ENCODE measurements at places on chromosomes 16 and 17.

GRCh38 chr16:17515421-17516210, 44.9 kb upstream of the XYLT1 start:
- no peak for DNase-seq

- no peak for DNase-seq
Observed at GRCh38 chr16:48971571-48972077, 310.0 kb downstream of the CBLN1 start.

- DNase-seq, result peak; percentile 46
Observed at GRCh38 chr17:78484271-78485246, 92.6 kb downstream of the DNAH17 start.

GRCh38 chr17:75207760-75208159, 2.3 kb downstream of the NUP85 start:
- no peak for DNase-seq

GRCh38 chr16:8614435-8615029, 7.0 kb upstream of the METTL22 start:
- no peak for DNase-seq

DNA sequence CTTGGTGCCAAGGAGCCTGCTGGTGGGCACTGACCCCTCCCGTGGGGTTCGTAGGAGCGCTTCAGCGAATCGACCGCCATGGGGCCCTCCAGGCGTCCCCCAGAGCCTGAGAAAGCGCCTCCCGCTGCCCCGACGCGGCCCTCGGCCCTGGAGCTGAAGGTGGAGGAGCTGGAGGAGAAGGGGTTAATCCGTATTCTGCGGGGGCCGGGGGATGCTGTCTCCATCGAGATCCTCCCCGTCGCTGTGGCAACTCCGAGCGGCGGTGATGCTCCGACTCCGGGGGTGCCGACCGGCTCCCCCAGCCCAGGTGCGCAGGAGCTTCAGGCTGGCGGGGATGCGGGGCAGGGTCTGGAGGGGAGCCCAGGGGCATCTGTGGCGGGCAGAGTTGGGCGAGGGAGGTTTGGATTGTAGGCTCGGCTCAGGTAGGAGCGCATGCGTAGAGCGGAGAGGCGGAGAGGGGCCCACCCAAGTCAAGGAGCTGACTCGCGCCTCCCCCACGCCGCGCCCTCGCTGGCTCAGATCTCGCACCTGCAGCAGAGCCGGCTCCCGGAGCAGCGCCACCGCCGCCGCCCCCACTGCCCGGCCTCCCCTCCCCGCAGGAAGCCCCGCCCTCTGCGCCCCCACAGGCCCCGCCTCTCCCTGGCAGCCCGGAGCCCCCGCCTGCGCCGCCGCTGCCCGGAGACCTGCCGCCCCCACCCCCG, 19.8 kb downstream of the FMNL1 start:
- no peak for DNase-seq

DNA sequence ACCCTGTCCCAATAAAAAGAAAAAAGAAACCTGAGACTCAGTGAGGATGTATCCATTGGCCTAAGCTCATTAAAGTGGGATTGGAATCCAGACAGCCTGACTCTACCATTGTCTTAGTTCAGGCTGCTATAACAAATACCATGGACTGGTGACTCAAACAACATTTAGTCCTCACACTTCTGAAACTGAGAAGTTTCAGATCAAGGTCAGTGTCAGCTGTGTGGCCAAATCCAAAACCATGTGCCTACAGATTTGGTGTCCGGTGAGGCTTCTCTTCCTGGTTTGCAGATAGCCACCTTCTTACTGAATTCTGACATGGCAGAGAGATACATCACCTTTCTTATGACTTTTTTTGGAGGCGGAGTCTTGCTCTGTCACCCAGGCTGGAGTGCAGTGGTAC, 53.3 kb upstream of the KDM8 start:
- DNase-seq, result no peak

DNA sequence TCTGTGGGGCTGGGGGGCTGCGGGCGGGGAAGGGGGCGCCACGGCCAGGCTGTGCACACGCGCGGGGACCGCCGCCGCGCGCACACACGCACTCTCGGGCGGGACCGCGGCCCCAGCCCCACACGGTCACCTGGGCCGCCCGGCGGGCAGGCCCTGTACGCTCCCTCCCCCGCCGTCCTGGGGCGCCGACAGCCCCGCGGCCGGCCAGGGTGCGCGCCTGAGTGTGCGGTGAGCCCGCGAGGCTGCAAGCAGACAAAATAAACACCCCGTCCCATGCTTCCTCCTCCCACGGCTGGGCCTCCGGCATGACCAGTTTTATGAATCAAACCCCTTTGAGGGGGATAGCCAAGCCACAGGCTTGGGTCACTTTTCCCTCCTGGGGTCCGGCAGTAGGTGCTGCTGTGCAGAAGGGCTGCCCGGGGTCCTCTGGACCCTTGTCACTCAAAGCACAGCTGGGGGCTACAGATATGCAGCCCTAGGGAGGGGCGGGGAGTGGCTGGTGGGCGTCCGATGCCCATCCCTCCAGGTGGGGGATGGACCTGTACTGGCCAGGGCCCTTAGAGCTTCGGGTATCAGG, 441 bp downstream of the VASN start:
- peak; percentile 16 for DNase-seq

- DNase-seq, result no peak
Observed at GRCh38 chr17:41196068-41196467, 6.4 kb downstream of the KRTAP9-1 start.

- DNase-seq, result no peak
Observed at GRCh38 chr16:69108064-69108904, 2.8 kb downstream of the HAS3 start.

DNA sequence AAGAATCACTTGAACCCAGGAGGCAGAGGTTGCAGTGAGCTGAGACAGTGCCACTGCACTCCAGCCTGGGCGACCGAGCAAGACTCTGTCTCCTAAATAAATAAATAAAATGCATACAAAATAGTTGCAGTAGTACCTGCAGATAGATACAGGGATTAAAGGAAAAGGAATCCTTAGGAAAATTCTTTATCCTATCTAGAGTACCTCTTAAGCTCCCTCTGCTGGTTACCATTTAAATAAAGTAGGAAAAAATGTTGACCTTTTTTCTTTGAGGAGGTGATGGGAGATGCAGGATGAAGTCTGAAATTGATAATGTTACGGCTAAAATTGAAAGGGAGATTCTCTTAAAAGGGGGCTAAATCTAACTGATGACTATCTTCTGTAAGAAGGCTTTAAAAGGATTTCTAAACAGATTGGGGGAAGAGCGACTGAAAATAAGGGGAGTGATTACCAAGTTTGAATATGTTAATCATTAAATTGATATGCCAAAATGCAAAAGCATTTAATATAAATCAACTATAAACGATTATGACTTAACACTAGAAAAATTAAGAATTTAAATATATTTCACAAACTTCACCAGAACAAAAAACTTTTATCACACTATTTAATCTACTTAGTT, 29.4 kb downstream of the C16orf87 start:
- DNase-seq, result no peak

DNA sequence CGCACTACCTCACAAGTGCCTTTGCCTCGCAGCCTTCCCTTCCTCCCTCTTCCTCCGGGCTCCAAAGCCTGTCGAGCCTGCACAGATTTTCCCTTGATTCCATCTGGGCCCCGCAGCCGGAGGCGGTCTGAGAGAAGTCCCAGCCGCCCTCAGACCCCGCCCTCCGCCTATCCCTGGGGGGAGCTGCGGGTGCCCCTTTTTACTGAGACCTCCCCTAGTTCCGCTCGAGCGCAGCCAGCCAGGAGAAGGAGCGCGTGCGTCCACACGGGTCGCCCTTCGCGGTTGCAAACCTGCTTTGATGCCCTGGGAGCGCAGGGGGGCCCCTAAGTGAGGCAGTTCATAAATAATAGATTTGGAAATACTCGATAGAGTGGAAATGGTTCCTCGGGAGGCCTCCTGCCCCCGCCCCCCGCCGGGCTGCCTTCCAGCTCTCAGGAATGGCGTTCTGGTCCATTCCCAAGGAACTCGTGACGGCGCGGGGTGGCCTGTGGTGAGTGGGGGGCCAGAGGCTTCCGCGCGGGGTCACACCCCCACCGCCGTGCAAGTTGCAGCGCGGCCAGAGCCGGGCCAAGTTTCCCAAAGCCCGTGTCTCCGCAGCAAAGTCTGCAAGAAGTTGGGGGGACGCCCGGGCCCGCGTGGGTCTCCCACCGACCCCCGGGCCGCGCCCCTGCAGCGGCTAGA, 610 bp downstream of the C16orf74 start:
- no peak for DNase-seq

DNA sequence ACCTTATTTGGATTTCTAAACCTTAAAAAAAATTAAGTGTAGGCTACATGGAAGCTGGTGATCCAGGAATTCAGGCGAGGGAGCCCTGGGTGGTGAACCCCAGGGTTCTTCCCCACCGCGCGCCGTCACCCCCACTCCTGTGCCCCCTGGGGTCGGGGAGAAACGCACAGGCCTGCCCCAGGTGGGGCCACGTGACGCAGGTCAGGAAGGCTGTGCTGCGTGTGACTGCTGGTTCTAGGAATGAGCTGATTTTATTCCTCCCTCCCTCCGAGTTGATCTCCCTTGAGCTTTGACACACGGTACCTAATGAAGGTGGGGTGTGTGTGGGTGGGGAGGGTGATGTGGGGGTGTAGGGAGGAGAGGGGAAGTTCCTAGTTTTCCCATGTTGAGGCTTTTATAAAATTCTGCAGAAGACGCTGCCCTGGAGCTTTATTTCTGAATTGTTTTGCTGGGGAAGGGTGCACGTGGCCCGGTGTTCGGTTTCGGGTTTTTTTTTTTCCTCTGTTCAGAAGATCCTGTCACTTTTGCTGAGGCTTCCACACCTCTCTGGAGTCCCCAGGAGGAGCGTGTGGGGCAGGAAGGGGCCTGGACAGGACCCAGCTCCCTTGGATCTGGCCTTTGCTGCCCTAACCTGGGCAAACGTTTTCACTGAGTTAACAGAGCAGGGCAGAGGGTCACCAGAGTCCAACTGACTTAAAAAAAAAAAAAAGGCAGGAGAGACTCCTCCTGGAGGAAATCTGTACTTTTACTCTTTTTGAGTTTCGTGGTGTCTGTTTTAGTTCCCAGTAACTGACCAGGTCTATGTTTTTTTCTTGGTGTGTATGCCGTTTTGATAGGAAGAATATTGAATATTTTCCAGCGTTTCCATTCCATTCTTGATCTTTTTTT, 55.8 kb upstream of the GSE1 start:
- peak; percentile 33 for DNase-seq

DNA sequence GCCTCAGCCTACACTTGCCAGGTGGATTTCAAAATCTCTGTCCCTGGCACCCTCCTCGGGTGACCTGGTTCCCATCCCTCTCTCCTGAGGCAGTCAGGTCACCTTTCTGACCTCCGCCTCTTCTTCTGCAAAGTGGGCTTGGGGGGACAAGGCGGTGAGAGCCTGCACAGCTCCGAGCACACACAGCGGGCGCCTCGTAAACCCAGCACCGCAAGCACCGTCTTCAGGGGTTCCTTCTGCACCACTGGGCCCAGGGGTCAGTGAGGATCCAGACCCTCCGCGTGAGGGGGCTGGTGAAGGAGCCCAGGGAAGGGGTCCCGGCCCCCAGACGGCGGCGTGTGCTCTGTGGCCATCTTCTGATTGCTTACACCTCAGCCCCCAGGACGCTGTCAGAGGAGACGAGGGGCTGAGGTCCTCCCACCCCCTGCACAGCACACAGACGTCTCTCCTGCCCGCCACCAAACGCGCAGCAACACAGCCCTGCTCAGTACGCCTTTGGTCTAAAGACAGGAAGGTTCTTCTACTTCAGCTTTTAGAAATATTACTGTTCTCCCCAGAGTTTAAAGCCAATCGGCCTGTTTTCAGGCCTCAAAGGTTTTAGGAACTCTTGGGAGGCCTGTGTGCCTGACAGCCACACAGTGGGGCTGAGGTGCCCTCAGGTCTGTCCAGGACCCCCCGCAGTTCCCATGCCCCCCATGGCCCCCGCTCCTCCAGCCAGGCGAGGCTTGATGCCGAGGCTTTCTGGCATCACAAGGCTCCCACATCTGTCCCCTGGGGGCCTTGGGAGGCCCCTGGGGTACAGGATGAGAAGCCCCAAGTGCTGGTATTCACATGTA, 2.7 kb downstream of the CBFA2T3 start:
- DNase-seq, result no peak

DNA sequence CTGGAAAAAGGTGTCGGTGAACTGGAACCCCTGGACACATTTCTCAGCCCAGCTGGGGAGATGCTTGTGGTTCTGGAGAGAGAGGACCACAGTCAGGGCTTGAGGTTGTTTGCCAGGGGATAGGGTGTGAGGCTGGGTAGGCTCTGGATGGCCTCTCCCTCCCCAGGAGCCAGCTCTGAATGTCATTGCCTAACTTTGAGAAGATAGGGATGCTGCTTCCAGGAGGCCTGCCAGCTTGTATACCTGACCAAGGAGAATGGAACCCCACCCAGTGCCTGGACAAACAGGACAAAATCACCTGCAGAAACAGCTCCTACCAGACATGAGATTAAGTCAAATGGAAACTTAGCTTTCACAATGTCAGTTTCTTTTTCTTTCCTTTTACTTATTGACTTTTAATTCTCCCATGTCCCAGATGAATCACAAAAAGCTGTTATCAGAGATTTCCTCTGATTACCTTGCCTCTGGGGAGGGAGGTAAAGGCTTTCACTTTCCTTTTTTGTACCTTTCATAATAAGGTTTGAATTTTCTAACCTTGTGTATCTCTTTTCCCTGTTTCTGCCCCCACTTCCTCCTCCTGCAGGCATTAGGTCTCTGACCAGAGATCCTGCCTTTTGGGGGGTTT, 29.8 kb upstream of the PLLP start:
- no peak for DNase-seq

DNA sequence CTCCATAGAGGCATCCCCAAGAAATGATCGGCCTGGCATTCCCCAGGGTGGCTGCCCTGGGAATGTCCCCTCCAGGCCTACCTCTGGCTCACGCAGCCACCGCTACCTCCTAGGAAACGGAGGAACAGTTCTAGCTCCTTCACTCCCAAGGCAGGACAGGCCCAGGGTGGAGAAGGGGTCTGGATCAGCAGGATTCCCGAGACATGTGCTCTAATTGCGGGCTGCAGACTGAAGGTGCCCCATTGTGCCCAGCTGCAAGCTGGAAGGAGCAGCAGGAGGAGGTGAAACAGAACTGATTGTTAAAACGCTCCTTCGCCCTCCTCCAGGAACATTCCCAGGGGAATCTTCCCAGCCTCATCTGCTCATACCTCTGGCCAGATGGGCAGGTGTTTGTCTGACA, 40.8 kb downstream of the SCNN1G start:
- DNase-seq, result no peak

GRCh38 chr17:34265711-34266110, 4.3 kb upstream of the CCL7 start:
- no peak for DNase-seq

GRCh38 chr16:64217789-64218535, 903.9 kb downstream of the CDH11 start:
- DNase-seq, result no peak

GRCh38 chr17:32452281-32452680, 8.0 kb downstream of the PSMD11 start:
- DNase-seq, result no peak

- DNase-seq, result no peak
Observed at GRCh38 chr17:60545465-60546191, 19.6 kb upstream of the APPBP2 start.

GRCh38 chr17:49574945-49575678, 559 bp upstream of the NXPH3 start:
- DNase-seq, result no peak

- DNase-seq, result no peak
Observed at GRCh38 chr16:48197294-48197693, 41.5 kb upstream of the ABCC12 start.

All from activated effector memory CD4-positive, alpha-beta T cell treated with Interleukin-2 at 50 U/mL for 16 hours (primary cell).